ENCODE measurements at places on chromosomes 3 and 15. TPM values are rescaled to one million over a fixed set of nuclear protein-coding genes. Genes with fewer than 3 reads are reported as not detected.

The GREM1 gene
- not detected for total RNA-seq

The ANKRD34C gene
- total RNA-seq: not detected

The OR5K1 gene
- not detected for total RNA-seq

The RAB6B gene
- 3.9 TPM for total RNA-seq

The SELENOK gene
- total RNA-seq: 55.3 TPM

The ACTC1 gene
- not detected for total RNA-seq

The SLC35G2 gene
- total RNA-seq: 2.9 TPM

The SCAMP5 gene
- 0.19 TPM for total RNA-seq

The ZSCAN29 gene
- 20.9 TPM for total RNA-seq

The DPPA2 gene
- not detected for total RNA-seq

The SLC28A1 gene
- total RNA-seq: not detected

The SLC35A5 gene
- 17.8 TPM for total RNA-seq

The CLDN16 gene
- total RNA-seq: not detected

The EIF4E3 gene
- total RNA-seq: 37.6 TPM

DNA sequence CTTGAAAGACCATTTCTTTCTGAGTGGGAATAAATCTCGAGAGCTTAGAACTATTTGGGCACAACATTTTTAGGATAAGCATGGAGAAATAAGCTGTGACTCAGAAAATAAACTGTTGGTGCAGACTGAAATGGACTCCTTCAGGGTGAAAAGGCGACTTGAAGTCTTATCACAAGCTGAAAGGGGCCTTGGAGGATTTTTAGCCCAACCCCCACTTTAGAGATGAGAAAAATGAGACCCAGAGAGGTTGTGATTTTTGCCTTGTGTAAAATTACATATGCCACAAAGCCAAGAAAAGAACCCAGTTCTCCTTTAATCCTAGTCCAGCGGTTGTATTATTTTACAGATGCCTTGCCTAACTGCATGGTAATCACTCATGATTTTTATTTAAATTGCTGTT lies 1.5 kb downstream of the ATP1B3 start:
- no peak for DNase-seq

DNA sequence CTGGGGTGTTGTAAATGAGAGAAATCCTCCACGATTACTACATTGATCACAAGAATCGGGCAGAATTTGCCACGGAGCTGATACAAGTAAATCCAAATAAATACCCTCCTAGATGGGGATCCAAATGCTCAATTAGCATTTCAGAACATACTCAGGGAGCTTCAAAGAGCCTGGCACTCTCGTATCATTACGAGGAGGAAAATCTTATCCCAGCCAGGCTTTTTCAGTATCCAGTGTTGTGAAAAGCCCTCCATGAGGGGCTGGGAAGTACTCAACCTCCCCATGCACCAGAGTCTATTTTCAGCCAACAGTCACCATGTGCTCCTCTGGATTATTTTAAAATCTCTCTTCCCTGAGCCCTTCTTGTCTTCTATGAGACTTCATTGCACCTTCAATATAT lies 122.6 kb upstream of the ARRDC4 start:
- DNase-seq: no peak

DNA sequence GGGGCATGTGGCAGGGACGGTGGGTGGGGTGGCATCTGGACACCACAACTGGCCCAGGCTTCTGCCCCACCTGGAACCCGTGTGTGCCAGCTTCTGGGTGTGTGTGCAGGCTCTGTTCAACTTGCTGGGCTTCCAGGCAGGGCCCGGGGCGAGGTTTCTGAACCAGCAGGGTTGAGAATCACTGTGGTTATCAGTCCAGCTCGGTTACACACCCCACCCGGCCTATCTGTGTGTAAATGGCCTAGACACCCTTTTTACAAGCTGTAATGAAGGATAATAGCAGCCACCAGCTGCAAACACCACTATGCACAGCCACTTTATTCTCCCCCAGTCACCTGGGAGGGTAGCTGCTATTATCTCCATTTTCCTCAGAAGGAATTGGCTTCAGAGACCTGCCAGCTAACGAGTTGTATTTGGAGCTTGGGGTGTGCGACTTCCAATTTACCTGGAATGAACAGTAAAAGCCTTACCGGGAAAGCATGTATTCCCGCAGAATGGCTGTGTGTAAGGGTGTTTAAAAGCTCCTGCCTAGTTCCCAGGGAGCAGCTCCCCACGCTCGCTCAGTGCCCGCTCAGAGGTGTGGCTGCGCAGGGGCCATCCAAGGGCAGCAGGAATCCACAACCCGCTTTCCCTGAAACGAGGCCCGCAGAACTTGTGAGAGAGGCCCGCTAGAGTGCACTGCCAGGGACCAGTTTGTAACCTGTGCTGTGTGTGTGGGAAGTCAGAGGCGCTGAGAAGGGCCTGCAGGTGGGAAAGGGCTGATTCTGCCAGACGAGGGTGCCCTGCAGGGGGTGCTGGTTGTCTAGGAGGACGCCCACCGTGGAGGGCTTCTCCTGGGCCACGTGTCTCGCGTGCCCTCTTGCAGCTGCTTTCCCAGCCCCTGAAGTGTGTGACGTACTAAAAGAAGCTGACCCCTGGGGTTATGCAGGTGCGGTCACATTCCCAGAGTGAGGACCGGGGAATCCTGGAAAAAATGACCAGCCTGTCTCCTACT lies 83.5 kb downstream of the C3orf70 start:
- DNase-seq: no peak

GRCh38 chr3:167300207-167300606 lies 79.9 kb downstream of the ZBBX start:
- no peak for DNase-seq

DNA sequence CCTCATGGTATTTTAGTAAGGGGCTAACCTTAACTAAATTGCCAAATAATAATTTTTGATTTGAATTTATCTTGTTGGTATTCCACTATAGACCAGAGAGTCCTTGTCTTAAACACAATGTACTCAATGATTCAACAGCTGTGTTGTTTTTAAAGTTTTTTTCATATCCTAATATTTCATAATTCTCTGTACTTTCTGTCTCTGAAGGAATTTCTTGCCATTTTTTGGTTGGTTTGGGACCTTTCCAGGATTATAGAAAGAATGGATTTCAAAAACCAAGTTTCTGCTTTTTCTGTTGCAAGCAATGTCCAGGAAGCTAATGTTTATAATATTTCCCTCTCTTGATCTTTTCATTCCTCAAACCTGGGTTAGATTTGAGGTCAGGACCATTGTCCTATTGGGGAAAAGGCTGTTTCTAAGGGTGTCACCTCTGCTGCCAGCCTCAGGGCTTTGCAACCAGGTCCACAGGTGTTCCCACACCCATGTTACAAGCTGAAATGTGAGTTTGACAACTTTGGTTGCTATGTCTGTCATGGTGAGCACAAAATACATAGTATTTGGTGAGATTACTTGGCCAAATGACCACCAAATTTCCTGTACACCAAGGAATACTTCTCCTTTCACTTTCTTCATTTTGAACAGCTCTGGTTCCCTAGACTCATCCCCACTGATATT lies 363.7 kb upstream of the RGMA start:
- DNase-seq: no peak

GRCh38 chr3:1135194-1135593 lies 42.4 kb downstream of the CNTN6 start:
- no peak for DNase-seq

DNA sequence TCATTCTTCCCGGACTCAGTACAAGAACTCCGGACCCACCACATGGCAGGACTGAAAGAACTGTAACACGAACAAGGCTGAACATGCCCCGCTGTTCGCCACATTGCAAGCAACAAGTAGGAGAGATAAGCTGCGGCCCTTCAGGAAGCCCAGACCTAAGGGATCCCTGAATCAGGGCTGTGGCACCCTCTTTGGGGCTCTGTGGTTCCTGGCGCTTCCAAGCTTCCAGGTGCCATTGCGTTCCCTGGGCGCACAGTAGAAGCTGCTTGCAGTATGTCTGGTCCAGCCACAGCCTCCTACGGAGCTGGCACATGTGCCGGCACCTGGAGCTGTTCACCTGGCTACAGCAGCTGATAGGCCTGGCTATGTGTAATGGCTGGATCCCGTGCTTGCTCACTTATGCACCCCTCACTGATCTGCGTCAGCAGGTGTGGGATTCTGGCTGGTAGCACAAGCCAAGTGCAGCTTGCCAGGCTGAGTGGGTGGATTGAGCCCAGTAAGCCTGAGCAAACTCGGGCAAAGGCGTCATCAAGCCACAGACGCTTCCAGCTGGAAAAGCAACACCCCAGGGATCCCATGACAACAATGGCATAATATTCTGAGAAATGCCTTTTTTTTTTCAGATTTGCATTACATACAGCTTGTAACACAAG lies 748.6 kb upstream of the GBE1 start:
- no peak for DNase-seq

DNA sequence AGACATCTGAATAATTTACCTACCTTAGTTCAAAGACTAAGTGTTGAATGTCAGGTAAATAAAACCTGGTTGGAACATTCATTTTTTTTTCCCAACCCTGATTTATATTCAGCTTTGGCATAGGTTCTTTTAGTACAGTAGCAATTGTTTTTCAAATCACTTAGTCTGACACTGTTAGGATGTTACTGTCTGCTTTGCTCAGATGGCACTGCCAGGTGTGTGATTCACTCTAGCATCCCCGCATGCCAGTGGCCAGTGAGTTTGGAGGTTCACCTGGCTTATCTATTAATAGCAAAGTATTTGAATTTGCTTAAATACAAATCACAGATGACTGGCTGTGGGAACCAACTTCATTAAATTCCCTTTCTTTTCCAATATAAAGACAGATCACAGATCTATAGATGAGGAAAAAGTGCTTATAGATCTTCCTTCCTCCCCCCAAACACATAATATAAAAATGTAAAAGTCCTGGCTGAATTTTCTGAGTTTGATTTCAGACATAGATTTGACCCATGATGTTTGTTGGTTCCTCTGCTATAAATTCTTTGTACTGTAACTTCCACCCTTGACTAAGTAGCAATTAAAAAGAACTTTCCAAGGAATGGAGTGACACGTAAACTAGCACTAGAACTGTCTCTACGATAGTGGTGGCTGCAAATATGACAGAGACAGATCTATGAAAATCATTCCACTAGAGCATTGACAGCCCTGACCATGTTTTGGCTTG lies 3.9 kb downstream of the THBS1 start:
- no peak for DNase-seq

- DNase-seq: no peak
Observed at GRCh38 chr15:33159726-33160453, 34.6 kb downstream of the FMN1 start.

- DNase-seq: no peak
Observed at GRCh38 chr3:85303156-85303555, 344.4 kb downstream of the CADM2 start.

- DNase-seq: no peak
Observed at GRCh38 chr15:36896949-36897348, 203.4 kb downstream of the MEIS2 start.

- DNase-seq: no peak
Observed at GRCh38 chr3:24145981-24146822, 201.1 kb downstream of the NR1D2 start.

DNA sequence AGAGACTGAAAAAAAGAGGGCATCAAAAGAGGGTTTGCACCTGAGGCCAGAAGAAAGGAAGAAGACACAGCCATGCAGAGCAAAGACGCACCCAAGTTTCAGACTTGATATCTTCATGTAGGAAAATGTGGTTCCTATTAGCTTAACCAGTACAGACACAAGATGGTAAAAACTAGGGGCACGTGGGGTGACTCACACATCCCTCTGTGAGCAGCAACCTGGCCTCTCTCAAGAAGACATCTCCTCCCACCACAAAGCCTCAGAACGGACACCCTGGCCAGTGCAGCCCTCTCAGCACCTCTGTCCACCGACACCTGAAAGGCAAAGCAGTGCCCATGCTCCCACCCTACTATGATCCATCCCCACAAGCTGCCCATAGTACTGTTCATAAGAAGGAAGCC lies 33.3 kb downstream of the GLB1 start:
- peak; percentile 83 for DNase-seq

DNA sequence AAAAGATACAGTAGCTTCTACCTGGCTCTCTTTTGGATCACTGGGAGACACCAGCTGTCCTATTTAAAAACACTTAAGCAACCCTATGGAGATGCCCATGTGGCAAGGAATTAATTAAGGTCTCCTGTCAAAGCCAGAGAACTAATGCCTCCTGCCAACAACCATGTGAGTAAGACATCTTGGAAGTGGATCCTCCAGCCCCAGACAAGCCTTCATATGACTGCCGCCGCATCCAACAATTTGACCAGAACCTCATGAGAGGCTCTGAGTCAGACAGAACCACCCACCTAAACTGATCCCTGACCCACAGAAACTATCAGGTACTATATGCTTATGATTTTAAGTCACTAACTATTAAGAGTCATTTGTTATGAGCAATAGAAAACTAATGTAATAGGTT lies 22.3 kb downstream of the IFT80 start:
- DNase-seq: no peak

- DNase-seq: no peak
Observed at GRCh38 chr3:109171479-109171878, 35.0 kb downstream of the C3orf85 start.

GRCh38 chr3:180059356-180059755 lies 22.6 kb upstream of the PEX5L start:
- no peak for DNase-seq
